ENCODE measurements at places on chromosomes 16 and 17.

DNA sequence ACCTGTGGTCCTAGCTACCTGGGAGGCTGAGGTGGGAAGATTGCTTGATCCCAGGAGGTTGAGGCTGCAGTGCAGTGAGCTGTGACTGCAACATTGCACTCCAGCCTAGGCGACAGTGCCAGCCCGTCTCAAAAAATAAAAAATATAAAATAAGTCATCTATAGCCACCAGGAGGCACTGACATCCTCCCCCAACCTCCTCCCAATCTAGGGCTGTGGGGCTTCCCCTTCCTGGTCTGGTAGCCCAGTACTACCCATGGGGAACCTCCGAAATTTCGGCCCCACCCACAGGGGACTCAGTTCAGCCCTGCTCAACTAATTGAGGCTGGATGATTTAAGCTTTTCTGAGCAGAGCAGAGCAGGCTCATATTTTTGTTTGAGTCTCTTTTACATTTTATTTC, 3.2 kb downstream of the ZSCAN10 start:
- DNase-seq: no peak

DNA sequence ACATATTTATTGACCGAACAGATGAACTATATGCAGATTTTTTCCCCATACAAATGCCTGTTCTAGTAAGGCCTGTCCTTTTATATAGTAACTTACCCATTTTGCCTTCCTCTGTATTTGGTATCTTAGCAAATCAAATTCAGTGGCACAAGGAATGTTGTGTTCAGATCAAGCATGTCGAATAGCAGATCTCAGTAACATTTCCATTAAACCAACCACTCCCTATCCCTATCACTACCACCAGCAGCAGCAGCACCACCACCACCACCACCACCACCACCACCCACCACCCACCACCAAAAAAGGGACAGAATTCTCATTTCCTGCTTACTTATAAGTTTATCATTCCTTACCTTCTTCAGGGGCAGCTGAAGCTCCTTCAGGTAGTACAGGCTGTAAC, 94.7 kb downstream of the TRIM37 start:
- no peak for DNase-seq

- DNase-seq: no peak
These were observed 5.3 kb upstream of the RNASEK start for GRCh38 chr17:7007143-7007542.

DNA sequence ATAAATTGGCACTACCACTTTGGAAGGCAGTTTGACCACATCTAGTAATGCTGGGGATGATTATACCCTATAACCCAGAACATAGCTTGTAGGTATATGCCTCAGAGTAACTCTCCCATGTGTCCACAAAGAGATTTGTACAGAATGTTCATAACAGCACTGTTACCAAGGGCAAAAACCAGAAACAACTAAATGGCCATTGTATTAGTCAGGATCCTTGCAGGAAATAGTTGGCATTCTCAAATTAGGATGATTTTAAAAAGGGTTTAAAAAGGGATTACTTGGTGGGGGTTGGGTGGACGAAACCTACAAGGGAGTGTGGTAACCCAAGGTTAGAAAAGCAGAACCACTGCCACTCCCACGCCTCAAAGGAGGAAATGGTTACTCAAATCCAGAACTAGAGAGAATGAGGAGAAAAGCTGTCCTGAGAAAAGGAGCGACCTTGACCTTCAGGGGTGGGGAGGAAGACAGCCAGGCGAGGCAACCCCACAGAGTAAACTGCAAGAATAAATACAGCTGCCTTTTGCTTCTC, 2.1 kb downstream of the CPPED1 start:
- DNase-seq: no peak

GRCh38 chr16:85986931-85987749, 88.2 kb downstream of the IRF8 start:
- DNase-seq: no peak

Measured in T47D (cell line).